ENCODE measurements at places on chromosomes 2 and 18.

DNA sequence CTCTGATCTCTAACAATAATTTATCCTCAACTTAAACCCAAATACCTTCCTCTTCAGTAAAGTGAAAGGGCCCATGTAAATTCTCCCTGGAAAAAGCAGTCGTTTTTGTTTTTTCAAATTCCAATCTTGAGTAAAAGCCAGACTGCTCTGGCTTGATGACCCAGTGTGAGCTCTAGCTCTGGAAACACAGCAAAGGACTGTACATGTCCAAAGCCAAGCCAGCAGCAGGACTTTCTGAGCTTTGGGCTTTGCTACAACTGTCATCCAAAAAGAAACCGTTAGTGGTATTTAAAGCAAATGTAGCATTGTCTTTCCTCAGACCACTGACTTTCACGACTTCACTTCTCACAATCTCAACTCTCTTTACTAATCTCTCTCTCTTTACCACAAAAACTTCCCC, 25.4 kb downstream of the SH3YL1 start:
- DNase-seq: no peak

GRCh38 chr18:498931-499775, 1.3 kb downstream of the COLEC12 start:
- peak; percentile 63 for DNase-seq

DNA sequence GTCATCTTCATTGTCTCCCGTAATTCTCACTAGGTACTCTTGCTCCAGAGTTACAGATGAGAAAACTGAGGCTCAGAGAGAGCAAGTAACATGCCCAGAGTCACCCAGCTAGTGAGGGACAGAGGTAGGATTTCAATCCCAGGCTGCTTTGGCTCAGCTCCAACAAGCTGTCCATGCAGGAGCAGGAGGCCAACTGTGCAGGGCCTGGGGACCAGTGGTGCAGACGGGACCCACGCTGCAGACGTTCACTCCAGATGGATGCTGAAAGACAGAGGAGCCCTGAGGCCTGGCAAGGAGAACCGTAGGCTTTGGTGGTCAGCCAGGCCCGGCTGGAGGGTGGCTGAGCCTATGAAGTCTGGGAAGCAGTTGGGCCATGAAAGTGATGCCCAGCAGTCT, 102.6 kb downstream of the MCFD2 start:
- DNase-seq: peak; percentile 83

DNA sequence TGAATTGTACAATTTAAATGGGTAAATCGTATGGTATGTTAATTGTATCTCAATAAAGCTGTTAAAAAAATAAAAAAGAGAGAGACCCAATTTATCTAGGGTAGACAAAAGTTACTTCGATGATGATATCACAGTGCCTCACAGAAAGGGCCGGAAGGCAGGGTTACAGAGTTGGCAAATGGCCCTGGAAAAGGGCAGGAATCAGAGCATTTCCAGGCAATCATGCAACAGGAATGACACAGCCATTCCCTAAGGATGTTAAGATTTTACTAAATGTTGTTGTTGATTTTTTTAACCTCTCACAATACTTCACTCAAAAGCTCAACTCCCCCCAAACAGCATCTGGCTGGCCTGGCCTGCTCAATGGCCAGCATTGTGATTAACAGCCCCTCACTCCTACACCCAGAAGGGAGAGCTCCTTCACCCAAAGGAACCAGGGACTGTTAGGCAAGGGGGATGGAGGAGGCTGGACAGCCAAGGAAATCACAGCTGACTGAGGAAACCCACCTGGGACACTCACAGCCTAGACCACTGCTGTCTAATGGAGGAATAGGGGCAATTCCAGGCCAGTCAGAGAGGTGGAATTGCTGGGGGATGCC, 7.7 kb upstream of the SP100 start:
- peak; percentile 92 for DNase-seq

DNA sequence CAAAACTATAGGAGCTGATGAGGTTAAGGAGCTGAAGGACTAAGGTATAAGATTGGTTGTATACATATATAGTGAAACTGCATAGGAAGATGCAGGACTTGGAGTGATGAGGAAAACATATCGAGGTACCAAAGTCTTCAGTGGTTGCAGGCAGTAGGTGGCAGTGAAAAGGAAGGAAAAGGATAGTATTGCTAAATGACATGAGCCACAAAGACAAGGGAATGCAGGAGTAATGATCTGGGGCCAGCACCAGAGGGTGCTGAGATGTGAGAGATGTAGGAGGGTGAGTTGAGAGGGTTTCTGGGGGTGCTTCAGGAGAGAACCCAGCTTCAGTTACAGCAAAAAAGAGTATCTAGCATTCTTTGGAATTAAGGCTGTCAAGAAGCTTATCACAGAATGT, 172.2 kb upstream of the MYO3B start:
- DNase-seq: no peak

All from fibroblast of pulmonary artery (primary cell).